ENCODE measurements at places on chromosomes 4 and X.

DNA sequence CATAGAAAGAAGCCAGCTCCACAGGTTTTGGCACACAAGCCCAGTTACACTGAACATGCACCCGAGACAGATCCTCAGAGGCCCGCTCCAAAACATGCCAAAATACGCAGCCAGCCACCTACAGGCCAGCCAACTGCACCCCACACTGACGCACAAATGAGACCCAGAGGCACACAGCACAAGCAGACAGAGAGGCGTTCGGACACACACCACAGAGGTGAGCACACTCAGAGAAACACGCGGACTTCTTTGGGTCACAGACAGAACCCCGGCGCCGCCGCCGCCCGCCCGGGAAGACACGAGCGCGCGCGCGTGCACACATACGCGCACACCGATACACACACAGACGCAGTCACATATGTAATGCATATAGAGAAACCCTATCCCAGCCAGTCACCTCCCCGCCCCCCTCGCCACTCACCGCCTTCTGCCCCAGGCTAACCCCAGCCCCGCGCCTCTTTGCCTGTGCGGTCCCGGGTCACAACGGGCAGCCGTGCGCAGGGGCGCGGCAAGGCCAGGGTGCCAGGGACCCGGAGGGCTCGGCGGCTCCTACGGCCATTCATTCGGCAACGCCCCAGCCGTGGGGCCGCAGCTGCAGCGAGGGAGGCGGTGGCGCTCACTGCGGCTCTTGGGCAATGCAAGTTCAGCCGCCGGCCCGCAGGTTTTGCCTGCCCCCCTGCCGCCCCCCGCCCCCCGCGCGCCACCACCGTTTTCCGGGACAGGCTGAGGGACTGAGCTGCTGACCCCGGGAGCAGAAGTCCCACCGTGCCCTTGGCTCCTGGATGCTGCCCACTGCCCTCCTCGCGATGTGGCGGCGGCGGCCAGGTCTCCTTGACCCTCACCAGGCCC is 553 bp downstream of the SEPTIN6 start:
- DNase-seq = no peak

DNA sequence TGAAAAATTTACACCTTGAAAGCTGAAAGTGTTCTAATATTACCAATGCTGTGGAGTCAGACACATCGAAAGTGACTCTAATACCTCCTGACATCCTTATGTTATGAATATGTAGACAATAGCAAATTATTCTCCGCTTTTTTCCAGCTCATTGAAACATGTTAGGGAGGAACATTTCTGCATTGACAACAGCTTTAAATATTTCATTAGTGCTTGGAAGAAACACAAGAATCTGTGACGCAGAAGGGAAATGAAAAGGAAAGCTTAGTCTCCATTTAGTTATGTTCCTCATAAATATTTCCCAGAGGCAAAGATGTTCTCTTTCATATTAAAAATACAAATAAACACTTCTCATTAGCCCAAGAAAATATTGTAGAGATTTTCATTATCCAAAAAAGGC is 55.8 kb upstream of the CD99 start:
- no peak for DNase-seq

GRCh38 chr4:113977526-113977855 is 2.0 kb downstream of the ARSJ start:
- DNase-seq = no peak

DNA sequence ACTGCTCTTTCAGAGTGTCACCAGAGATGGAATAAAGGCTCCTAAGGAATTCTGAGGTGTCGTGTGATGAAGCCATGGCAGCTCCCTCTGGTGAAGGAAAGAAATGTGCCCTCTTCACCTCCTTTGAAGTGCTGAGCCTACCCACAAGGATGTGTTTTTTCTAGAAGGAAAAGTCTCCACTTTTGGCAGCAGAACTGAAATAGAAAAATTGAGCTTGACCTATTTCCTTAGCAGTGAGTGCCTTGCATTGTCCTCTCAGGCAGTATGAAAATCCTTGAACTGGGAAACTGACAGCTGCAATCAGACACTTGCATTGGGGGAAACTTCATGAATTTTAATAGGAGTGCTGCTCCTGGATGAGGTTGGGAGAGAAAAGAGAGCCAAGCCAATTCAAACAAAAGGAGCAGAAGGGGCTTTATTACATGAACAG is 95.2 kb downstream of the DCLK2 start:
- DNase-seq = no peak

- DNase-seq = no peak
Measured at GRCh38 chr4:122542411-122543236, 78.2 kb downstream of the IL21 start.

- DNase-seq = no peak
Measured at GRCh38 chr4:101693842-101694398, 96.6 kb upstream of the BANK1 start.

DNA sequence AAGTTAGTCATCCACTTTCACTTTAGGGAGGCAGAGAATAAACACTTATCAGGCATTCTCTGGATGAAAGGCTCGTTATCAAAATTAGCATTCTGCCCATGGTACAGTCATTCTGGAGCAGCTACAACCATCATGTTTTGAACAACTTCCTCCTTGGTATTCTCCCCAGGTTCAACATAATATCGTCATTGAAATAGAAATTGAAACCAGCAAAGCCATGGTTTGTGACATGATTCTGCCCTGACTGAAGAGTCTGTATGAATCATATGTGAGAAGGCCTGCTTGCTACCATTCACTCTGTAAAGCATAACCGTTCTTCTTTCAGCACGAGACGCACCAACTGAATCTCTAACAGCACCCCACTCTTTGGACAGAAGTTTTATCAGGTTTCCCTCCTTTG is 127.5 kb upstream of the RADX start:
- no peak for DNase-seq

GRCh38 chr4:107718351-107718965 is 1.6 kb downstream of the PAPSS1 start:
- no peak for DNase-seq

DNA sequence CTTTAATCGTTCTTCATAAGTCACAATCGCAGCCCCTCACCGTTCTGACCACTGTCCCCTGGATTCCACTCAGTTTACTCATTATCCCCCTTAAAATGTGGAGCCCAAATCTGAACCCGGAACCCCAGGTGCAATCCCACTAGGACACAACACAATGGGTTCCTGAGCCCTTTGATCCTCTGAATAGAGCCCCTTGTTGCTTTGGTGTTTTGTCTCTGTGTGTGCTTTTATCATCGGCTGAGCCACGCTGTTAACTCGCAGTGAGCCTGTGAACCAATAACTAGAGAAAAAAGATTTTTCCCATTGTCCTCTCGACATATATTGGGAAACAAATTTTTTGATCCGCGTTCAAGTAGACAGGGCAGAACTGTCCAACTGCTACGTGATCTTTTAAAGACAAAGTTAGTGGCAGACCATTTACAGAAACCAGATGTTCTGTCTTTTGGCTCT is 617 bp upstream of the PDHA1 start:
- no peak for DNase-seq

DNA sequence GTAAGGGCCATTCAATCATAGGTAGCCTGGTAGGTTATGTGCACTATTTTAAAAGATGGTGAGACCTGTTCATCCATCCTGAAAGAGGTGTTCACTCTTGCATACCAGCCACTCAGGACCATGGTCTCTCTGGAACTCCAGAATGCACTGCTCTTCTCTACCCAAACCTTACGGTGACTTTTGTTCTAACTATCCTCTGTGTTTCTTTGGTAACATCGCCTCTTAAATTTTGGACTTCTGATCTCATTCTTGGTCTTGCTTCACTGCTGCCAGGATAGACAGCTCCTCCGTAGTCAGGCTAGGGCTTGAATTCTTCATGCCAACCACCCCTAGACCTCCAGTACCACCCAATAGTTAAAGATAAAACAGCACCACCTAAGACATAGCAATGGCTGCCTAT is 346.3 kb upstream of the GALNT7 start:
- DNase-seq = no peak

GRCh38 chr4:94408549-94409374 is 43.0 kb upstream of the PDLIM5 start:
- DNase-seq = no peak

- no peak for DNase-seq
Measured at GRCh38 chr4:79552311-79552710, 144.3 kb upstream of the GK2 start.

GRCh38 chr4:8534129-8534528 is 46.1 kb upstream of the GPR78 start:
- no peak for DNase-seq

All from memory B cell (primary cell).